ENCODE measurements at places on chromosomes 3 and 15. TPM values are rescaled to one million over a fixed set of nuclear protein-coding genes. Genes with fewer than 3 reads are reported as not detected.

Gene CAMKV
- not detected for total RNA-seq

Gene GOLGA6L9
- total RNA-seq, result 0.76 TPM

Gene SPATA12
- not detected for total RNA-seq

Gene TMPRSS7
- total RNA-seq, result not detected

Gene NEK10
- total RNA-seq, result 9.5 TPM

Gene ANKDD1A
- total RNA-seq, result 3.1 TPM

Gene CHRD
- total RNA-seq, result 0.22 TPM

Gene ZBED2
- not detected for total RNA-seq

- DNase-seq, result peak; percentile 75
Observed at GRCh38 chr3:112327371-112327951, 5.5 kb upstream of the CD200 start.

DNA sequence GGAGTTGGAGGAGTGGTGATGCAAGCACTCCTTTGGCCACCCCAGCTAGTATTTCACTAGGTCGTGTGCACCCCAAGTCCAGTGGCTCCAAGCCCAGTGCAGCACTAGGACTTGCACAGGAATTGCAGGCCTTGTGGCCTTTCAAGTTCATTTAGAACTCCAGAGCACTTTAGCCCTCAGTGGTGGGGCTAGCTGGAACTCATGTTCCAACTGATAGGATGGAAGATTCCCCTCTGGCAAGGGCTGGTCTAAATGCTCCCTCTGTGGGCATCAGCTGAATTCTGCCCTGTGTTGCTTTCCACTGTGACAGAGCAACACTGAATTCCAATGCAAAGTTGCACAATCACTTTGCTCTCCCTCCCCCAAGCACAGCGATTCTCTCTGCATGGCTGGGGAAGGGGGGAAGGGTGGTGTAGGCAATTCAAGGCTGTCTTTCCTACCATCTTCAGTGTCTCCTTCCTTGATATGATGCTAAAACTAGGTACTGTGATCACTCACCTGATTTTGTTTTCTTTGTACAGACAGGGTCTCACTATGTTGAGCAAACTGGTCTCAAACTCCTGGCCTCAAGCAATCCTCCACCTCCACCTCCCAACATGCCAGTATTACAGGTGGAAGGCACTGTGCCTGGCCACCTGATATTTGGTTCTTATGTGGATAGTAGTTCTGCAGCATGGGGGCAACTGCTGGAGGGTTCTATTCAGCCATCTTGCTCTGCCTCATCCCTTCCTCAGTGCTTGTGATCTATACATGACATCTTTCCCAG lies 10.3 kb downstream of the USF3 start:
- DNase-seq, result peak; percentile 46

DNA sequence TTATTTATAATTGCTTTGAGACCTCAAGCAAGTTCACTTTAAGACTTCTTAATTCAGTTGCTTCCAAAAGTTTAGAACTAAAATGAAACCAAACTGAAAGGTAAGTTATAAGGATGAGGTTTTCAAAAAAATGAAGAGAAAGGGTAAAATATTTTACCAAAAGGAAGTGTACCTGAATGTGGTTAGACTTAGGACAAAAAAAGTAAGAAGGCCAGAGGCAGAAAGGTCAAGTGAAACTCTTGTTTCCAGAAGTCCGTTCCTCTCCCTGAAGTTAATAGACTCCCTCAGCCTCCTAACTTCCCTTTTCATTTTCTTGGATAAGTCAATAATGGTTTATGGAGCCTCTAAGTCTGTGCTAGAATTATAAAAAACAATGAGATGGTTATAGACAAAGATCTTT lies 16.6 kb downstream of the BTLA start:
- no peak for DNase-seq

DNA sequence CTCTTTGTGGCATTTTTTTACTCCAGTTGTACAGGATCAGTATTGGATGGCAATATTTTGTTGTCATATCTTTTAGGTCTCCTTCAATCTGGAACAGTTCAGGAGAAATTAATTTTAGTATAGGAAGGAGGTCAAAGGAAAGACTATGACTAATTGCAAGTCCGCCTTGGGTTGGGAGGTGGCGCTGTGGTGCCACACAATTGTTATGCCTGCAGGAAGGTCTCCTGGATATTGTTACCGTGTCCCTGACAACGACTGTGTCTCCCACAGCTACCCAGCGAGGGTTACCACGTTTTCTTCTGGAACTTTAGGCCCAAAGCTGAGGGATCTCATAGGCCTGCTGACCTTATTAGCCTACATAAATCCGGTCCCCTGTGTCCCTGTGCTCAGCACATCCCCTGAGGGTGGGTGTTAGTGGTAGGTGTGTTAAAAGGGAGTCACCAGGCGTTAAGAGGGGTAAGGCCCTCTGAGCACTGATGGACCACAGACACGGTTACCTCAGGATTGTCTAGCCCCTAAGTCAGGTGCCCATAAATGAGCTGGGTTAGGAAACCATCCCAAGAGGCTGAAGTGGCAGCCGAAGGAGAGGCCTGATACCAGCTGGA lies 31.5 kb downstream of the KCNAB1 start:
- DNase-seq, result peak; percentile 83
